ENCODE measurements at places on chromosomes 4 and X. TPM values are rescaled to one million over a fixed set of nuclear protein-coding genes. Genes with fewer than 3 reads are reported as not detected.

GRCh38 chr4:40763228-40763716 lies 13.5 kb downstream of the NSUN7 start:
- H3K4me3 ChIP-seq = no peak overlapping the region
- no peaks in the 10 kb centered on the region for H3K4me1 ChIP-seq
- no peaks in the 10 kb centered on the region for H3K36me3 ChIP-seq
- no peaks in the 10 kb centered on the region for H3K27me3 ChIP-seq
- no peak overlapping the region for H3K27ac ChIP-seq

DNA sequence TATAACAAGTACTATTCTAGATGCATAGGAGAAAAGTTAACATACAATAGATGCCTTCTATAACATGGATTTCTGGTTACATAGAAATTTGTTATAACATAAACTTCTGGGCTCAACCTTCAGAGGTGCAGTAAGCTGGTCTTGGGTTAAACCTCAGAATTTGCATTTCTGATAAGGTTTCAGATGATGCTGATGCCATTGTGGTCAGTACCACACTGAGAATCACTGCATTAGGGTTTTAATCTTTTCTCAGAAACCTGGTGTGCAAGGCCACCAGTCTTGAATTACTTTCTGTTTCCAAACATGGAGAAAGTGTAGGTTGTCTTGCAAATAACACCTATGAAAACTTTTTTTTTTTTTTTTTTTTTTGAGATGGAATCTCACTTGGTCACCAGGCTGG lies 146.2 kb downstream of the SPOCK3 start:
- no peaks in the 10 kb centered on the region for H3K36me3 ChIP-seq
- DNase-seq = no peak
- H3K27ac ChIP-seq = no peak overlapping the region

GRCh38 chr4:177480795-177481194 lies 38.6 kb upstream of the AGA start:
- H3K36me3 ChIP-seq = no peaks in the 10 kb centered on the region
- no peak for DNase-seq
- no peaks in the 10 kb centered on the region for H3K4me1 ChIP-seq
- H3K27me3 ChIP-seq = no peaks in the 10 kb centered on the region

GRCh38 chrX:19889582-19890342 lies 2.4 kb upstream of the SH3KBP1 start:
- no peaks in the 10 kb centered on the region for H3K27me3 ChIP-seq
- no peak for DNase-seq
- peaks cover 20% of the 10 kb centered on the region for H3K4me1 ChIP-seq
- H3K36me3 ChIP-seq = no peaks in the 10 kb centered on the region

- no peak for DNase-seq
- no peaks in the 10 kb centered on the region for H3K36me3 ChIP-seq
- no peaks in the 10 kb centered on the region for H3K4me1 ChIP-seq
Observed at GRCh38 chr4:36041340-36041739, 203.0 kb downstream of the ARAP2 start.

GRCh38 chr4:86970447-86971354 lies 35.9 kb downstream of the AFF1 start:
- H3K27ac ChIP-seq = no peak overlapping the region
- H3K36me3 ChIP-seq = no peaks in the 10 kb centered on the region
- no peak for DNase-seq
- H3K4me3 ChIP-seq = no peak overlapping the region
- no peaks in the 10 kb centered on the region for H3K27me3 ChIP-seq
- peaks cover 62% of the 10 kb centered on the region for H3K4me1 ChIP-seq

ACTRT1 gene
- polyA plus RNA-seq = not detected

GRCh38 chr4:180423712-180424057 lies 1819.5 kb upstream of the TENM3 start:
- no peaks in the 10 kb centered on the region for H3K36me3 ChIP-seq
- no peaks in the 10 kb centered on the region for H3K4me1 ChIP-seq
- H3K27me3 ChIP-seq = no peaks in the 10 kb centered on the region

DNA sequence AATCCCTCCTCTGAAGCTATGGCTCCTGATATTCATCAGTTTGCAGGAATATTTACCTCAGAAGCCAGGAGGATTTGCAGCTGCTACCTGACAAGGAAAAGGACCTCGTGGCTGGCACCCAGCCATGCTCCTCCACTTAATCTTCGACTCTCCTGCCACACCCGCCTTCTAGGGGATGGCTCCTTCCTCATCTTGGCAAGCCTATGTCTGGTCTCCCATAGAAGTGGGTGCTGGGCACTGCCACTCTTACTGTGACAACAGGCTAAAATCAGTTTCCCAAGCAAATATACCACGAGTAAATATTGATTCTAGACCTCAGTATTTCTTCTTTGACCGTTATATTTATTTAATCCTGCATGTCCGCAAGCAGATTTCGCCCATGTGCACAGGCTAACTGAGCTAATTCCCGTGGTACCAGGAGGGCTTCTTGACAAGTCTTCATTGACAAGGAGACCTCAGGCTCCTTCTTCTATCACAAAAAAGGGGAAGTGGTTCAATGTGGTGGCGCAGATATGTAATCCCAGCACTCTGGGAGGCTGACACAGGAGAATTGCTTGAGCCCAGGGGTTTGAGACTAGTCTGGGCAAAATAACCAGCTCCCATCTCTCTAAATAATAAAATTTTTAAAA lies 52.6 kb upstream of the DCTD start:
- no peak overlapping the region for H3K4me3 ChIP-seq
- H3K27me3 ChIP-seq = no peaks in the 10 kb centered on the region
- no peak for DNase-seq
- no peak overlapping the region for H3K27ac ChIP-seq

GAB3 gene
- polyA plus RNA-seq = 6.2 TPM

TAB3 gene
- polyA plus RNA-seq = 6.3 TPM

SERPINA7 gene
- not detected for polyA plus RNA-seq

GRCh38 chrX:48957477-48957826 lies at the start of gene OTUD5:
TSS of gene OTUD5 (minus strand) at chrX:48957607. CDS start at chrX:48957570, 37 bp downstream.
- no peak for DNase-seq
- H3K27ac ChIP-seq = peak within 1 kb of the TSS; percentile 100
- H3K4me1 ChIP-seq = peaks cover 51% of the 10 kb centered on the region

GRCh38 chr4:71187404-71188155 lies 151.2 kb upstream of the SLC4A4 start:
- peaks cover 11% of the 10 kb centered on the region for H3K4me1 ChIP-seq
- H3K36me3 ChIP-seq = no peaks in the 10 kb centered on the region

GRCh38 chrX:137195991-137196390 lies 162.2 kb upstream of the GPR101 start:
- H3K4me3 ChIP-seq = no peak overlapping the region
- H3K27ac ChIP-seq = no peak overlapping the region
- no peak for DNase-seq
- H3K27me3 ChIP-seq = no peaks in the 10 kb centered on the region

DNA sequence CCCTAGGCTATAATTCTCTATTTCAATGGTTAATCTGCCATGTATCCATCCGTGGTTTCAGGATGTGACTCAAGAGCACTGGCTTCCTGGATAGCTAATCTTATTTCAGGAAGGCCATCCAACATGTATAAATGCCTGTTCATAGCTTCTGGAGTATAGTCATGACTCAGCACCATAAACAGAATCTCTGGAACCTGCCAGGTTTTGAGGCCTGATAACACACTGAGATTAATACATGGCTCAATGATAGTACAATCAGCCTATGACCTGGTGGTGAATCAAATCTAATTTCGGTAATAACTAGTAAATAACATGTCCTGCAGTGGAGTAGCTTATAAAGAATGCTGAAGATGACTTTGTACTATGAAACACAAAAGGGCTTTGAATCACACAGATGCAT lies 5.7 kb upstream of the IL13RA2 start:
- no peaks in the 10 kb centered on the region for H3K27me3 ChIP-seq
- no peaks in the 10 kb centered on the region for H3K36me3 ChIP-seq
- no peak for DNase-seq
- H3K4me1 ChIP-seq = no peaks in the 10 kb centered on the region
- H3K27ac ChIP-seq = no peak overlapping the region
- H3K4me3 ChIP-seq = no peak overlapping the region

- DNase-seq = no peak
- no peak overlapping the region for H3K27ac ChIP-seq
- H3K4me1 ChIP-seq = no peaks in the 10 kb centered on the region
- no peaks in the 10 kb centered on the region for H3K36me3 ChIP-seq
Observed at GRCh38 chr4:124282301-124282898, 430.1 kb downstream of the ANKRD50 start.

- H3K36me3 ChIP-seq = no peaks in the 10 kb centered on the region
- no peak for DNase-seq
- peaks cover 44% of the 10 kb centered on the region for H3K4me1 ChIP-seq
- H3K27me3 ChIP-seq = no peaks in the 10 kb centered on the region
Observed at GRCh38 chr4:94523033-94523580, 71.4 kb downstream of the PDLIM5 start.

DNA sequence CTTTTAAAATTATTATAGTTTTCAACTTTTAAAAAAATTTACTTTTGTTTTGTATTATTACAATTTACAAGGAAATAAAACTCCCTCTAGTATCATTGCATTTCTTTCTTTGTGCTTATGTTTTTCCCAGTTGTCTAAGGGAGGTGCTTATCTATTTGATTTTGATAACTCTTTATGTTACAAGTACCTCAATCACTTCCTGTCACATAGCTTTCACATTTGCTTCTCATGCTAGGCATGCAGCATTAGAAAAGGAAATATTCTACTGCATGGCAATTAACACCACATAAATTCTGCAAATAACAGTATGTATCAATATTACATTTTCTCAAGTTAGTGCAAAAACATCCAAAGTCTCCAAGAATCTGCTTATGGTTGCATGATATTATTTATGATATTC lies 180.3 kb upstream of the HS3ST1 start:
- no peak for DNase-seq
- H3K27me3 ChIP-seq = no peaks in the 10 kb centered on the region
- no peaks in the 10 kb centered on the region for H3K36me3 ChIP-seq
- no peak overlapping the region for H3K27ac ChIP-seq
- no peaks in the 10 kb centered on the region for H3K4me1 ChIP-seq

BCORL1 gene
- 0.72 TPM for polyA plus RNA-seq

ESX1 gene
- not detected for polyA plus RNA-seq

NKX3-2 gene
- polyA plus RNA-seq = not detected

DNA sequence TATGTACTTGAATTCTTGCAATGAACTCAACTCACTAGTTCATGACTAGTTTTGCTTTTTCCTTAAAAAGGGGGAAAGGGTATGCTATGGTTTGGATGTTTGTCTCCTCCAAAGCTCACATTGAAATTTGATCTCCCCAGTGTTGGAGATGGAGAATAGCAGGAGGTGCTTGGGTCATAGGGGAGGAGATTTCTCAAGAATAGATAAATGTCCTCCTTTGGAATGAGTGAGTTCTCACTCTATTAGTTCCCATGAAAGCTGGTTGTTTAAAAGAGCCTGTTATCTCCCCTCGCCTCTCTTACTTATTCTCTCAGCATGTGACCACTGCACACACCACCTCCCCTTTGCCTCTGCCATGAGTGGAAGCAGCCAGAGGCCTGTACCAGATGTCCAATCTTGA lies 109.4 kb upstream of the INTU start:
- no peak for DNase-seq
- H3K36me3 ChIP-seq = no peaks in the 10 kb centered on the region
- H3K27ac ChIP-seq = no peak overlapping the region
- H3K4me3 ChIP-seq = no peak overlapping the region
- H3K27me3 ChIP-seq = no peaks in the 10 kb centered on the region

TLL1 gene
- not detected for polyA plus RNA-seq

DNA sequence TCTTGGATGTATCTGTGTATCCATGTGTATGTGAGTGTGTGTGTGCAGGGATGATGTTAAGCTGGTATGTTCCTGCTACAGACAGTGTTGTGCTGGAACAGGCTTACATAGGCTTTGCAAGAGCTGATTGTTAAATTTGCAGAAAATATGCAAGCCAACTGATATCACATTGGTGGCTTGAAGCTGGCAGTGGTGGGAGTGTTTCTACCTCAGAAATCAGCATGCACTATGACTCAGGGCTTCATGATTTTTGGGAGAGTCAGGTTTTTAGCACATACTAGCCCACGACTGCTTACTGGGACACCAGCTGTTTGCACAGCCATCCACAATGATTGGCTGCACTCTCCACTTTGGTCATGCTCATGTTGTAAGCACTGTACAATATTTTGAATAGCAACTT lies 261.8 kb downstream of the DHX15 start:
- no peaks in the 10 kb centered on the region for H3K36me3 ChIP-seq
- H3K27ac ChIP-seq = no peak overlapping the region
- no peak for DNase-seq
- no peaks in the 10 kb centered on the region for H3K4me1 ChIP-seq
- no peak overlapping the region for H3K4me3 ChIP-seq
- peaks cover 3% of the 10 kb centered on the region for H3K27me3 ChIP-seq

SCRG1 gene
- 0.08 TPM for polyA plus RNA-seq

SUPT20HL2 gene
- polyA plus RNA-seq = not detected

ZAR1 gene
- not detected for polyA plus RNA-seq

GRCh38 chr4:101328063-101328602 lies 19.2 kb downstream of the PPP3CA start:
- no peaks in the 10 kb centered on the region for H3K27me3 ChIP-seq
- H3K27ac ChIP-seq = no peak overlapping the region
- no peaks in the 10 kb centered on the region for H3K4me1 ChIP-seq
- no peak for DNase-seq
- no peak overlapping the region for H3K4me3 ChIP-seq

TBX22 gene
- polyA plus RNA-seq = not detected

- no peak overlapping the region for H3K4me3 ChIP-seq
- H3K27ac ChIP-seq = no peak overlapping the region
Observed at GRCh38 chr4:137819964-137820383, 287.7 kb upstream of the PCDH18 start.

GRCh38 chr4:72301759-72302158 lies 267.3 kb downstream of the ADAMTS3 start:
- no peaks in the 10 kb centered on the region for H3K4me1 ChIP-seq
- H3K27me3 ChIP-seq = no peaks in the 10 kb centered on the region
- no peak overlapping the region for H3K27ac ChIP-seq
- no peaks in the 10 kb centered on the region for H3K36me3 ChIP-seq
- H3K4me3 ChIP-seq = no peak overlapping the region
- no peak for DNase-seq

DNA sequence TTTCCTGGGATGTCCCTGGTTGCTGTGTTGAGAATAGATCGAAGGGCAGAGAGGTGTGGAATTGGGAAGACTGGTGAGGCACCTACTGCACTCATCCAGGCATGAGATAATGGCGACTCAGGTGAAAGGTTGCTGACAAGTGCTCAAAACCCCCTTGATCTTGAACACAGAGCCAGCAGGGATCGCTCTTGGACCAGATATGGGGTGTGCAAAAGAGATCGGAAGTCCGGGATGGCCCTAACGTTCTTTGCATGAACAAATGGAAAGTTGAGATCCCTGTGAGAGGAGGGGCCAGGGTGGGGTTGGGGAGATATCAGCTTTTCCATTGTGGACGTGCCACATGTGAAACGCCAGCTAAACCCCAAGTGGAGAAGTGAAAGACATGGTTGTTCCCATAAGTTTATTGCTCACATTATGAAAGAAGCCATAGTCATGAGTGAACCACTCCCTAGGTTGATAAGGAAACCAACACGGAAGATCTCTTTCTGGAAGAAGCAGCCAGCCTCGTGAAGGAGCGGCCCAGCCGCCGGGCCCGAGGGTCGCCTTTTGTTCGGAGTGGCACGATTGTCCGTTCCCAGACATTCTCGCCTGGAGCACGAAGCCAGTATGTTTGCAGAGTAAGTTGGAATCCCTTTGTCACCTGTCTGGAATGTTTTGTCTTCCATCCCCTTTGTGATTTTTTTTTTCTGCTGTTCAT lies 22.6 kb upstream of the CLCN4 start:
- H3K27me3 ChIP-seq = no peaks in the 10 kb centered on the region
- no peaks in the 10 kb centered on the region for H3K4me1 ChIP-seq
- no peak overlapping the region for H3K4me3 ChIP-seq
- no peak overlapping the region for H3K27ac ChIP-seq

CENPVL1 gene
- polyA plus RNA-seq = not detected
